Activated CD4-positive, alpha-beta T cell treated with anti-CD3 and anti-CD28 coated beads, Interleukin-2, Interleukin-4, amounts not matched to agents 100 ng/mL and 50 ng/mL, durations not matched to agents 16 hours and 8 hours (primary cell): ENCODE measurements at places on chromosomes 11 and 22.

DNA sequence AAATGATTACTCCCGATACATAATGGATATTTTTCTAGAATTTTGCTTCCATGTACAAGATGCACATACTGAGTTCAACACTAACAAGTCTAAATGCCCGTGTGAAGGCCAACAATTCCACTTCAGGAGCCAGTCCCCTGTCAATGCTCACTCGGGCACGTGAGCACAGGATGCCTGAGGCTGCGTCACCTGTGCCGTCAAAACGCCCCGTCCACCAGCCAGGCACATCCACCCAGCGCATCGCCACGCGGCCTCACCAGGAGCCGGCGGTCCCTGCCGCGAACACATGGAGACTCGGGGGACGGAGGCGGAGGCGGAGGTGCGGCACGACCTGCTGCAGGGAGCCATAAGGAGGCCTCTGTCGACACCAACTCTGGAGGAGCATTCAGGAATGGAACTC, 9.8 kb downstream of the TOLLIP start:
- DNase-seq, result no peak

- no peak for DNase-seq
These were observed 142.0 kb downstream of the BRD1 start for GRCh38 chr22:49685686-49686085.

DNA sequence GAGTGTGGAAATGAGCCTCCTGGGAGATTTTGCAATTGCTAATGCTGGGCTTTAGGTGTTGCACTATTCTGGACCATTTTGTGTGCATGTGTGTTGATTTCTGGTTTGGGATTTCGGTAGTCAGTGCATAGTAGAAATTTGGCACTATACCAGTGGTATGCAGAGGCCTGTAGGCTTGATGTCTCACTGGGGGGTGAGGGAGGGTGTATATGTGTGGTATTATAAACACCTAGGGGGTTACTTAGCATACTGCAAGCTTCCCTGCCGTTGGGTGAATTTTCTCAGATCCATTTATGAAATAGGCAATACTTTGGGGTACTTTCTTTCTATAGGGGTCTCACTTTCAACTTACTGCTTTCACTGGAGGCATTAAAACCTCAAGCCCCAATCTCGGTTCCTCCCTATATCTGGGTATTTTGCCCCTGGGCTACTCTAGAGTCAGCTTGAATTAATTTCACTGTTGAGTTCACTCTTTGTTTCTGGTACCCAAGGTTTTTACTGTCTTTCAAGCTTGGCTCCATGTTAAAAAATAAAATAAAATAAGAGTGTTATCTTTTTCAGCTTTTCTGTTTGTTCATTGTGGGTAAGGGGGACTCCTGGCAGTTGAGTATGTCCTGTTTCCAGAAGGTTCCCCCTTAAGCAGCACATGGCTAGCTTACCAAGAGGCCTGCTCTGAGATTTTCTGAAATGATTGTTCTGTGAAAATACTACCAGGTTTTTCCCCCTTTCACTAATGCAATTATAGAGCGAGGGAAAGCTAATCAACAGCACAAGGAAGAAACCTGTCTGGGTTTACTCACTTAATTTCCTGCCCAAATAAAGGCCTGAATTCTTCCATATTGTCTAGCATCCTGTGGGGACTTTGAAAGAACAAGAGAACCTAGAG, 45.8 kb downstream of the PPFIBP2 start:
- DNase-seq, result no peak

DNA sequence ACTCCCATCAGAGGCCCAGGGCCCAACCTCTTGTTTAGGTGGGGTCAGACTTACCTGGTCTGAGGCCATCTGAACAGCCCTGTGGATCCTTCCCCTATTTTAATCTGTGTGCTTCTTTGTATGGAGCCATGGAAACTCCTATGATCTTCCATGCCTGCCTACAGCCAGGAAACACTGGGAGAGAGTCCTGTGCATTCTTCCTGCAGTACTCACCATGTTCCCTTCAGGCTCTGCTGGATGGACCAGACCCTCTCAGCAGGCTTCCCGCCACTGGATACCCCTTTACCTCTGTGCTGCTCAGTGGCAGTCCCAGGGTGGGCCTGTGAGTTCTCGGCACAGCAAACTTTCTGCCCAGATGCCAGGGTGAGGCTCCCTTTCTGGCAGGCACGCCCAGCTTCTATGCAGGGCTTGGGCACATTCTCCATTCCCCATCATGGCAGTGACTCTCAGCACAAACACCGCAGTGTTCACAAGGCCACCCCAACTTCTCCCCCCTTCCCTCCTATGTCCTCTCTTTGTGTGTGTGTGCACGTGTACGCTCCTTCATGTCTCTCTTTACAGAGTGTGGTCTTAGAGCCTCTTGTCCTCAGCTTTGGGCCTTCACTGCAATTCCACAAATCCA, 34.8 kb downstream of the NEU3 start:
- no peak for DNase-seq

DNA sequence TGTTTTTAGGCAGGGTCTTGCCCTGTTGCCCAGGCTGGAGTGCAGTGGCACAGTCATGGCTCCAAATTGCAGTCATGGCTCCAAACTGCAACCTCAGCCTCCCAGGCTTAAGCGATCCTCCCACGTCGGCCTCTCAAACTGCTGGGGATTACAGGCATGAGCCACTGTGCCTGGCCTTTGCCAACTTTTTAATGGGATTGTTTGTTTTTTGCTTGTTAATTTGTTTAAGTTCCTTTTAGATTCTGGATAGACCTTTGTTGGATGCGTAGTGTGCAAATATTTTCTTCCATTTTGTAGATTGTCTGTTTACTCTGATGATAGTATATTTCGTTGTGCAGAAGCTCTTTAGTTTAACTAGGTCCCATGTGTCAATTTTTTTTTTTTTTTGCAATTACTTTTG, 10.0 kb upstream of the SCGB1D1 start:
- DNase-seq, result no peak

GRCh38 chr11:122267602-122268001, 151.6 kb upstream of the BLID start:
- DNase-seq, result no peak

GRCh38 chr11:725624-726202, 19.7 kb downstream of the EPS8L2 start:
- DNase-seq, result no peak

DNA sequence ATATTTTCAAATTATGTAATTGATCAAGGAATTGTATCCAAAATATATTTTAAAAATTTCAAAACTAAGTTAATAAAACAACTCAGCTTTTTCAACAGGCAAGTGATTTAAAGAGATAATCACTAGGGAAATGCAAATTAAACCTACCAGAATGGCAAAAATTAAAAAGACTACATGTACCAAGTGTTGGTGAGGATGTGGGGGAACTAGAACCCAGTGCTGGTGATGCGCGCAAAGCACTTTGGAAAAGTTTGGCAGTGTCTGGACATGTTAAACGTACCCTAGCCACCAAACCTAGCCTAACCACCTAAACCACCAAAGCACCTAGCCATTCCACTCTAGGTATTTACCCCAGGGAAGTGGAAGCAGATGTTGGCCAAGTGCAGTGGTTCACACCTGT, 22.9 kb downstream of the PACSIN2 start:
- DNase-seq, result no peak

DNA sequence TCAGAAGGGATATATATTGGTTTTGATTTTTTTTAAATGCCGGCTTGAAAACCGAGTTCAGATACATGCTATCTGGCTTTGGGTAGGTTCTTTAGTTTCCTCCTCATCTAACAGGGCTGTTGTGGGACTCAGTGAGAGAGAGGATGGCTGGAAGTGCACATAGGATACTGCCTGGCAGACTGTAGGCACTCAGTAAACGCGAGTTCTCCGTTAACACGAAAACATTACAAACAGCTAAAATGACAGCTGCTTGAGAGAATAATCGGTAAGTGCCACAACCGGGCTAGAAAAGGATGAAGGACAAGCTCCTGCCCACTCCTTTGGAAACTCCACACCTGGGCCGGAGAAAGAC, 369 bp downstream of the XRRA1 start:
- DNase-seq, result no peak

DNA sequence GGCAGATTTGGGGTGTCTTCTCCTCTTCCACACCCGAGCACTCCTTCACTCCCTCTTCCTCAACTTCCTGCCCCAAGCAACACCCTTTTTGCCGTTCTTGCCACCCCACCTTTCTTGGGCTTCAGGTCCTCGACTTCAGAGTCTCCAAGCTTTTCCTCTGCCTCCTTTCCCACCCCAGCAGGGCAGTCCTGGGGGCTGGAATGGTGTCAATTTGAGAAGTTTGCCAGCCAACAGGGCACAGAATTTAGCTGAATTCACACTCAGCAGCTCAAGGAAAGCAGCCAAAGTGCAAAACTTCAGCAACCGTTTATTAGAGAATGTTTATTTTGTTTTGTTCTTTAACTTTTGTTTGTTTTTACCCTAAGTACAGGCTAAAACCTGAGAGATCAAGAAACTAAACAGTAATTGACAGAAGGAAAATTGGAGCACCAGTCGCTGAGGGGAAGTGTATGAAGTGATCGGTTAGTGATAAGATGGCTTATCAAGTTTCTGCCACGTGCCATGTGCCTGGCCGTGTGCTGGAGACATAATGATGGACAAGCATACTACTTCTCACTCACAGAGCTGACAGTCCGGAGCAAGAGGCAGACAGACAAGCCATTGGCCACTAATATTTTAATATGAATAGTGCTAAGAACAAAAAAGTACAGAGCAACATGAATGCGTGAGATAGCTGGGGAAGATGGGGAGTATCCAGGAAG, 44.4 kb downstream of the AHNAK start:
- no peak for DNase-seq

DNA sequence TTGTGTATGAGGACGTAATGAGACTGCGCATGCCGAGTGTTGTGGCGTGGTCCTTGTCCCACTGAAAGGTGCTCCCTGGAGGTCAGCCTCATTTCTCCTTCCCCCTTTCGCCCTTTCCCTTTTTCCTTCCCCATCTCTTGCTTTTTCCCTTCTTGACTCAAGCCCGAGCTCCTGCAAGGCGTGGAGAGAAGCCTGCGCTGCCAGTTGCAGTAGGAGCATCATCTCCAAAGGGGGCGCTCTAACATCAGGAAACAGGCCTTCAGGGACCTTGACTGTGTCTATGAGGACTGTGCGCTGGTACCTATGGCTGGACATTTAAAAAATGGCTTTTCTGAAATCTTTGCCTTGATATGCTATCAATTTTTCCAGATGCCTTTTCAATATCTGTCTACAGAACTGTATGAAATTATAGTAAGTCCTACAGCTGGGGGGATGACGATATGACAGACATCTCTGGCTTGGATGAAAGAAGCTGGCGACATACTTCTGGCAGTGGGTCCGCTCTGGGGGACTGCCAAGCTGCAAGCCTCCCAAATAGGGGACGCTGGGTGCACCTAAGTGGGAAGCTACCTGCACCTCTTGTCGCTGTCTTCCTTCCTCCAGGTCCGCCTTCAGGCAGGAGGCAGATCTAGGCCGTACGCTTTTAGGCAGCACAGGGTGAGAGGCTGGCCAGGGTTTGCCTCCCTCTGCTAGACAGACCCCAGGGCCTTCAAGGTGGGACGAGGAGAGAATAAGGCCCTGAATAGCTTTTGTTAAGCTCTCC, 96.5 kb downstream of the NXPE2 start:
- peak; percentile 34 for DNase-seq

- DNase-seq, result no peak
These were observed 98.1 kb downstream of the CEP164 start for GRCh38 chr11:117425679-117426296.

DNA sequence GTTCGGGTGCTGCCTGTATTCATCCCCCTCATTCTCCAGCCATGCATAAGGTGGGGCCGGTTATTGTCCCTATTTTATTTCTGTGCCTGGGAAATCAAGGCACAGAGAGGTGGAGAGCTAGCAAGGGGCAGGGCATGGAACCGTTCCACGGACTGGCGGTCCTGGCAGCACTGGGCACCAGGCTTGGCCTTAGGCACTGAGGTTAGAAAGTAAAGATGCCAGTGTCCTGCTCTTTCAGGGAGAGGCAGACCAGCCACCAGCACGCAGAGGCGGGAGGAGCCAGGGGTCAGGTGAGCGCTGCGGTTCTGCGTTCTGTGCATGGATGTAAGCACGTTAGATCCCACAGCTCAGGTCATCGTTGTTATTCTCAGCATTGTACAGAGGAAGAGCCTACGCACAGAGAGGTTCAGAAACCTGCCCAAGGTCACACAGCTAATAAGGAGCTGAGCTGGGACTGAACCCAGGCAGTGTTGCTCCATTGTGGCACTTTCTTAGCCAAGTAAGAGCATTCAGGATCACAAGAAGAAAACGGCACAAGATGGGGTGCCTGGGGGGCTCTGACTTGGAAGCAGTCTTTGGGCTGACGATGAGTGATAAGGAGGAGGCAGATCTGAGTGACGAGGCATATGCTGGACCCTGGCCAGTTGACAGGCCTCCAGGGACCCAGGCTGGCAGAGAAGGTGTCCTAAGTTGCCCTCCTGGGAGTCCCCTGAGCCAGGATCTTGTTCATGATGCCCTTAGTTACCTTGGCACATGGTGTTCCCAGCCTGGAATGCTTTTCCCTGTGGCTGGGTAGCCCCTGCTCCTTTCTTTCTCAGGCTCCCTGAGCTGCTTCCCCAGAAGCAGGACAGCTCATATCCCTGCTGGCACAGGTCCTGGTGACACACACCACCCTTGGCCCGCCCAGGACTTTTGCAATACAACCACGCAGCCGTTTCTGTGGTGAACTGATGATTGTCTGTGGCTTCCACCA, 41.1 kb downstream of the OSBPL5 start:
- DNase-seq, result no peak

GRCh38 chr11:103832762-103833161, 203.7 kb upstream of the DDI1 start:
- no peak for DNase-seq

GRCh38 chr11:125978181-125978716, 32.4 kb downstream of the VSIG10L2 start:
- no peak for DNase-seq

- no peak for DNase-seq
These were observed 56.4 kb downstream of the ARFGAP3 start for GRCh38 chr22:42800451-42801251.
